ENCODE measurements at places on chromosomes 12 and 14.

DNA sequence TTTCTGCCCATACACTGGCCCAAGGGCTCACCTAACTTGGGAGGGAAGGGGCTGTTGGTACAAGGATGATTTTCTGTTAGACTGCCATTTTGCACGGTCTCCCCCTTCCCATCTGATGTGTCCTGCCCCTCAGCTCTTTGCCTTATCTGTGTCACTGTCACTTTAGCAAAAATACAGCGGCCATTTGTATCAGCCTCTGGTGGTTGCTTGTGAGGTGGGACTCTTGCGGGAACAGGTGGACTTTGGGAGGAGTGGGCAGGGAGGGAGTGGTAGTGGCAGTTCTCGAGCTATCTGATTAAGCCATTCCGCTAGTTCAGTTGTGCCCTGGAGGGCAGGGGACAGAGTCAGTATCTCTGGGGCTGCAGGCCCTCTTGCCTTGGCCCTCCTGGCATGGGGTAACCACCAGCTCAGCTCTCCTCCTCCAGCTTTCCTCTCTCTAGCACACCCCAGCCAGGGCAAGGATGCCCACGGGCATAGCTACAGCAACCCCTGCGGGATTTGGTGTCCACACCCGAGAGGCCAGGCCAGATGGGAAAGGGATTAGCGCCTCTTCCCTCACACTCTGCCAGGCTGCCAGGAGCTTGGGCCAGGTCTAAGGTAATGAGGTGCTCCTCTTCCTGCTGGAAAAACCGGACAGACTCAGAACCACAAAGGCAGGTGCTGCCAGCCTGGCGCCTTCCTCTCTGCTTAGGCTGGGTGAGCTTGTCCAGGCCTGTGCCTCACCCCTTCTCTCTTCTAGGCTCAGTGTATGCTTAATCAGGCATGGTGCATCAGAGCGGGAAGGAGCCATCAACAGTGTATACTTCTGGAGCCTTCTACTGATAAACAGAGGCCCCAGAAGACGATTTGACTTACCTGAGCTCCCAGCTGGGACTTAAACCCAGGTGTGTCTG is 8.7 kb downstream of the SLC48A1 start:
- no peaks in the 10 kb centered on the region for H3K36me3 ChIP-seq
- H3K4me1 ChIP-seq: peaks cover 9% of the 10 kb centered on the region
- no peak overlapping the region for H3K4me3 ChIP-seq
- DNase-seq: no peak

DNA sequence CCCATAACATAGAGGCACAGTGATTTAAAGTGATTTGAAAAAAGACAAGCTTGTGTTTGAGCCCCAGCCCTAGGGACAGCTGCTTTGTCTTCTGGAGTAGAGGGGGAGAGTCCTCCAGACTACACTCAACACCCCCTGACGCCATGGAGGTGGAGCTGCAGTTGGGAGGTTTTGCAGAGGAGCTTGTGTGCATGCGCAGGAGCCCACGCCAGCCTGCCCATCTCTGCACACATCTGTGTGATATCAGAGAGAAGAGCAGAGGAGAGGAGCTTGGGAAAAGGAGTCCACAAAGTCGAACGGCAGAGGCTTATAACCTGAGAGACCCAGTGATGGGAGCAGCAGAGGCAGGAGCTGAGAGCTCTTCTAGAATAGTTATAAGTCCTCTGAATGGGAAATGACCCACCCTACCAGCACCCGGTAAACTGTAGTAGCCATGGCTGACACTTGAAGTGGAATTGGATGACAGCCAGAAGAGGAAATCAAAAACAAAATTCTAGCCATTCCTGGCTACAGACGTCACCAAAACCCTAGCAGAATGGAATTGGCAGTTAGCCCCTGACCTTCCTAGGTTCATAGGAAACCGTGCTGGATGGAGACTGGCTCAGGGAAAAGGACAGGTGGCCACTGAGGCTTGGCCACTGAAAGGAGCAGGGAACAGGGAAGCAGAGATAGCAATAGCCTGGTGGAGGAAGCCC is 185.1 kb upstream of the VASH1 start:
- H3K36me3 ChIP-seq: no peaks in the 10 kb centered on the region
- no peak overlapping the region for H3K4me3 ChIP-seq
- H3K27me3 ChIP-seq: no peaks in the 10 kb centered on the region

DNA sequence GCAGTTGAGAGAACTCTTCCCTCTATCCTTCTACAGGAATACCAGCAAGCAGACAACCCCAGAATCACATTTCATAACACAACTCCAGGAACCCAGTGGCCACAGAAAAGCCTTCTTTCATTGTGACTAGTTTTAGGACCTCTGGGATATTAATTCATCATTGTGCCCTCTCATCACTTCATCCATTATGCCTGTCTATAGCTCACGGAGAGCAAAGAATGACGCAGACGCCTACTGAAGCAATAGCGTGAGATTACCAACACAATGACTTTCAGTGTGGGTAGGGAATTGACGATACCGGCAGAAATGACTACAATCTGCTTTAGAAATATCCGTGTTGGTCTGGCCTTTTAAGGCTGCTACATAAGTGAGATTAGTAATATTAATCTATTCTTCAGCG is 158.1 kb upstream of the FOXG1 start:
- H3K27ac ChIP-seq: no peak overlapping the region
- H3K4me3 ChIP-seq: no peak overlapping the region
- no peaks in the 10 kb centered on the region for H3K27me3 ChIP-seq
- H3K36me3 ChIP-seq: no peaks in the 10 kb centered on the region

- H3K27ac ChIP-seq: no peak overlapping the region
- H3K36me3 ChIP-seq: no peaks in the 10 kb centered on the region
- peaks cover 7% of the 10 kb centered on the region for H3K4me1 ChIP-seq
- H3K4me3 ChIP-seq: no peak overlapping the region
Observed at GRCh38 chr12:52362118-52362726, 5.1 kb downstream of the KRT85 start.

- peaks cover 15% of the 10 kb centered on the region for H3K4me1 ChIP-seq
- H3K36me3 ChIP-seq: no peaks in the 10 kb centered on the region
- DNase-seq: no peak
- no peak overlapping the region for H3K27ac ChIP-seq
Observed at GRCh38 chr12:49843876-49844437, 1.1 kb upstream of the BCDIN3D start.

DNA sequence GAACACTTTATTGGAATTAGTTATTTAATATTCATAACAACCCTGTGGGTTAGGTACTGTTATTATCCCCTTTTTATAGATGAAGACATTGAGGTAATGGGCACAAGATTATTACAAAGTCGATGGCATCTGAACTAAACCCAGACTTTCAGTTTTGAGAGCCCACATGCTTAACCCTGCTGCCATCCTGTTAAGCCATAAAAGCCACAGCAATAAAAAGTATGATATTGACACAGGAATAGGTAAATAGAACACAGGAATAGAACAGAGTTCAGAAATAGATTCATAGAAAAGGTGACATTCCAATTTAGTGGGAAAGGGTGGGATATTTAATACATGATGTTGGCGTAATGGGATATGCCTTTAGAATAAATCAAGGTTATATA is 119.8 kb downstream of the SLC38A1 start:
- no peaks in the 10 kb centered on the region for H3K27me3 ChIP-seq
- no peaks in the 10 kb centered on the region for H3K36me3 ChIP-seq
- DNase-seq: no peak
- H3K4me1 ChIP-seq: no peaks in the 10 kb centered on the region
- no peak overlapping the region for H3K4me3 ChIP-seq

Data from body of pancreas (tissue), 4 donors.